Right kidney (tissue), 9 donors: ENCODE measurements at places on chromosomes 3 and 15.

GRCh38 chr15:29133321-29133720 is 136.3 kb downstream of the NSMCE3 start:
- no peak for DNase-seq

DNA sequence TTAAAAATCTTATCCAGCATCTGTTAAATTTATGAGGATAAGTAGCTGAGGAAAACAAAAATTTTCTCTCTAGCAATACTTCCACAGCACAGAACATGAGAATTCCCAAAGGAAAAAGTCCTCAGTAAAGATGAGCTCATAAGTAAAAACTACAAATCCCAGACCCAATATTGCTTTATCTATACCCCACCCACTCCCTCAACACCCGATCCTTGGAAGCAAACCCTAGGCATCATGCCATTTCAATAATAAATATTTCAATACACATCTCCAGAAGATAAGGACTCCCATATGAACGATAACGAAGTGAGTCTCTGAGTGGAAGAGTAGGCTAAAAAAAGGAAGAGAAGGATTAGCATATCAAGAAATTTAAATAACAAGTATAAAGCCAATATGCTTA is 8.3 kb upstream of the PRR20G start:
- no peak for DNase-seq

GRCh38 chr3:30502742-30503073 is 103.7 kb upstream of the TGFBR2 start:
- DNase-seq, result no peak

DNA sequence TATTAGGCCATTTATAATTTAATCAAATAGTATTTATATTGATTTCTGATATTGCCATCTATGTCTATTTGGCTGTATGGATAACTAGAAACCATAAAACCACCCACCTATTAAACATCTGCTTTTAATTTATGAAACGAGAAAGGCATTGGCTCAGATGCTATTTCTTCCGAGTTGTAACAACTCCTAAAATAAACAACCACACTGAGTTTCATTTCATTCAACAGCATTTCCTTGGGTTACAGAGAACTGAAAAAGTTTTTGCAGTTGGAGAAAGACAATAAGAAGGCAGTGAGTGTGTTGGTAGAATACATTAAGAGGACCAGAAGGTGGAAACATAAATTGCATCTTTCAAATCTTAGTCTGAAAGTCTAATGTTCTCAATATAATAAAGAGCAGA is 79.1 kb downstream of the AQR start:
- no peak for DNase-seq

DNA sequence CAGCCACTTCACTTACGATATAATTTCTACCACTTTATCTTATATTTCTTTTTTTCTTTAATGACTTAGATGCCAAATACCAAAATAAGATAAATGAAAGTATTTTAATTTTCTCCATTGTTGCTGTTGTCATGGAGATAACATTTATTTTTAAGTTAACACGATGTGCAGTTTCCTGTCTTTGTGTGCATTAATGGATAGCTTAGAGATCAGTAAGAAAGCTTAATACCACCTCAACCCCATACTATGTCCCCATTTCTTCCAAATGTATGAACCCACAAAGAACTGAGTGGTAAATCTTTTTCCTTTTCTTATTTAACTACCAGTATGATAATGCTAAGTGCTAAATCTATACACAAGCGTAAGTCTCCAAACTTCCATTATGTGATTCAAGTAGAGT is 17.1 kb downstream of the PCNP start:
- DNase-seq, result no peak

- no peak for DNase-seq
These were observed 84.5 kb upstream of the NMNAT3 start for GRCh38 chr3:139762302-139762701.
